Activated CD8-positive, alpha-beta memory T cell treated with anti-CD3 and anti-CD28 coated beads for 36 hours (primary cell): ENCODE measurements at places on chromosomes 11 and 22. TPM values are rescaled to one million over a fixed set of nuclear protein-coding genes. Genes with fewer than 3 reads are reported as not detected.

CDC45 gene
- total RNA-seq: 114 TPM

OR8G5 gene
- not detected for total RNA-seq

EXPH5 gene
- total RNA-seq: 0.95 TPM

TALDO1 gene
- 286 TPM for total RNA-seq

DENND6B gene
- 4.3 TPM for total RNA-seq

KRTAP5-10 gene
- total RNA-seq: not detected

ZBTB16 gene
- total RNA-seq: 1.4 TPM

PATE3 gene
- not detected for total RNA-seq

PKP3 gene
- 0.50 TPM for total RNA-seq

HPX gene
- not detected for total RNA-seq

OLFML1 gene
- total RNA-seq: not detected

RGL4 gene
- total RNA-seq: 7.1 TPM

OR52I2 gene
- not detected for total RNA-seq

MS4A7 gene
- not detected for total RNA-seq

DENND5A gene
- 22.0 TPM for total RNA-seq

MS4A4A gene
- total RNA-seq: not detected

C11orf54 gene
- 13.4 TPM for total RNA-seq

FAM227A gene
- 0.40 TPM for total RNA-seq

CFL1 gene
- 1,167 TPM for total RNA-seq

INSC gene
- 0.23 TPM for total RNA-seq

OR2D2 gene
- total RNA-seq: not detected

ACTN3 gene
- total RNA-seq: 0.08 TPM

POTEH gene
- not detected for total RNA-seq

DDI1 gene
- not detected for total RNA-seq

FEN1 gene
- 137 TPM for total RNA-seq
